ENCODE measurements at places on chromosomes 5 and 9. TPM values are rescaled to one million over a fixed set of nuclear protein-coding genes. Genes with fewer than 3 reads are reported as not detected.
A peak's percentile ranks its signal among the peaks of the same experiment; 100 is the strongest.

DNA sequence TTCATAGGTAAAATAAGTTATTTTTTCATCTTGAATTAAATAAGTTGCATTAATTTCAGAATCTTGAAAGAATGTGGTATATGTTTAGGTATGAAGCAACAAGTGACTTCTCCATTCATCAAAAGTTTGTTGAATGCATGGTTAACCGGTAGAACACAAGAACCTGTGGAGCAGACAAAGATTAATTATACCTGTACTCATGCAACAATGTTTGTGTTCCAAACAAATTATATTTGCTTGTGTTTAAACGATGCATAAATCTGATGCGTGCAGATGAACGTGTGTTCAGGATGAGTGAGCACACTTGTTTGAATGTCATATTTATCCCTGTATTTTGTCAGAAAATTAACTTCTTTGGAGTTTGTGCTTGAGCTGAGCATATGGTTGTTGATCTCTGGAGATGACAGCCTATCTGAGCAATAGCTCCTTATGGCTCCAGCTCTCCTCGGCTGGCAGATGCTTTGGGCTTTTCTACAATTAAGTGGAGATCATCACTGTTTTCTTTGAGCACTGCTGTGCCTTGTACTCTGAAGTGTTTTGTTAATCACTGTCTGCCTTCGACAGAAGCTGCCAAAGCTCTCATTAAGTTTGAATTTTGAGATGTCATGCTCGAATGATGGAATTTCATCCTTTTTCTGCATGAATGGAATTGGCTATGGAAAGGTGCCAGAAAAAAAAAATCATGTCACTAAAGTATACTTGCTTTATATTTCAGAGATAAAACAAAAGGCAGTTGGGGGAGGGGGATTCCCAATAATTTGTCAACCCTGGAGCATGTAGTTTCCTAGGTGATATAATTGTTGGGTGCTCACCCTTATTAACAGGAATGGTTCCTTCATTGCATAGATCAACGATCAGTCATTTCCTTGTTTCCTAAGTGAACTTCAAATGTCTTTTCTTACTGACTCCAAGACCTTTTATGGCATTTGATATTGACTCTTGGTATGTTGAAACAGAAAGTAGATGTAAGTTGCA lies 502.5 kb upstream of the ARRDC3 start:
- H3K27ac ChIP-seq = no peak overlapping the region
- no peak for DNase-seq
- no peak overlapping the region for H3K4me3 ChIP-seq
- H3K4me1 ChIP-seq = no peaks in the 10 kb centered on the region
- H3K36me3 ChIP-seq = no peaks in the 10 kb centered on the region

- no peak for DNase-seq
- no peak overlapping the region for H3K4me3 ChIP-seq
- H3K4me1 ChIP-seq = no peaks in the 10 kb centered on the region
- no peaks in the 10 kb centered on the region for H3K27me3 ChIP-seq
- H3K36me3 ChIP-seq = no peaks in the 10 kb centered on the region
Measured at GRCh38 chr9:87441251-87441650, 56.4 kb upstream of the DAPK1 start.

DNA sequence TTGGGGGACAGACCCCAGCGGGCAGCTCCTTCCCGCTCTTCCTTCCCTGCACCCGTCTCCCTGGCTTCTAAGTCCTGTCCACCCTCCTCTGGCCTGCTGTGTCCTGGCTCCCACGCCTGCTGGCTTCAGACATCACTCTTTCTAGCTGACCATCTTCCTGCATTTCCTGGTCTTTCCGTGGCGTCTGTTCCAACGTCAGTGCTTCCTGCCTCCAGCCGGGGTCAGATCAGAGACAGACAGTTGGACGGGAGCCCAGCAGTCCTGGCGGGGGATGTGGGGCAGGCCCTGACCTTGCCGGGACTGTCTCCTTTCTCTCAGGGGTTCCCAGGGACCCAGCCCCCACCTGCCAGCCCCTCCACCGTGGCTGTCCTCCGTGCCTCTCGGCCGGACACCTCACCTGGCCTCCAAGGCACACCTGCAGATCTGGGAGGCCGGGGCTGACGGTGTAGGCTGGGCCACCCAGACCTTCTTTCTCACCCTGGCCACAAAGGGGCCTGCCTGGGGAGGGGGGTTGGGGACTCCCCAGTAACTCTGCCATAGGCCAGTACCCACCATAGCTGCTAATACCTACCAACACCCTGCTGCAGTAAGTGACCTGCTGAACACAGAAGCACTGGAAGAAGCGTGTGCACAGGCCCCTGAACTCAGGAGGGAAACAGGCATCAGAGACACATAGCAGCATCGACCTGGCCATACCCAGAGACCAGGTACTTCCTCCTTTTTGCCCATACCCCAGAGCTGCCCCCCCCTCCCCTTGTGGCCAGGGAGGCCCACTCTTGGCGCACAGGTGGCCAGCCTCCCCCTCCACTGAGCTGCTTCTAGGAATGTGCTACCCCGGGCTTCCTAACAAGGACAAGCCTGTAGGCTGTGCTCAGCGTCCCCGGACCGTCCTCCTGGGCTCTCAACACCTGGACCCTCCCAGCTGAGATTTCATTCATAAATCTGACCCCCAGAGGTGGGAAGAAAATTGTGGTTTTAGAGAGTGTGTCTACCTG lies 5.1 kb downstream of the NRARP start:
- no peaks in the 10 kb centered on the region for H3K36me3 ChIP-seq
- no peak for DNase-seq
- H3K27ac ChIP-seq = peak overlapping the region; percentile 40
- peaks cover 66% of the 10 kb centered on the region for H3K27me3 ChIP-seq

DNA sequence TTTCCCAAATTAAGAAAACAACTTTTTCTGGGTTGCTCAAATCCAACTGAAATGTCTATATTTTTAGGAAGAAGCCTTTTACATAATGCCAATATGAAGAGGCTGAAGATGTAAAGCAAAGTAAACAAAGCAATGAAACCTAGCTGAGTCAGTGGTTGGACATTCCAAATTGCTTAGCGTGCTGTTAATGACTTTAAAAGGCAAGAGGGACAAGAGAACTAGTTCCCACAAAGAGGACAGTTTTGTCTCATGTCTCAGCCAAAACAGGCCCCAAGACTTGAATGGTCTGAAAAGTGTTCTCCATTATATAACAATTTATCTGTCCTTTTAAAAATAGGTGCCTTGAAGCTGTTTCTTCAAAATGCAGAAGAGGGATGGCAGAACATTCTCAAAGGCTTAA lies 407.0 kb downstream of the ENC1 start:
- H3K27ac ChIP-seq = no peak overlapping the region
- no peaks in the 10 kb centered on the region for H3K36me3 ChIP-seq
- no peak overlapping the region for H3K4me3 ChIP-seq
- no peaks in the 10 kb centered on the region for H3K27me3 ChIP-seq
- DNase-seq = no peak

DNA sequence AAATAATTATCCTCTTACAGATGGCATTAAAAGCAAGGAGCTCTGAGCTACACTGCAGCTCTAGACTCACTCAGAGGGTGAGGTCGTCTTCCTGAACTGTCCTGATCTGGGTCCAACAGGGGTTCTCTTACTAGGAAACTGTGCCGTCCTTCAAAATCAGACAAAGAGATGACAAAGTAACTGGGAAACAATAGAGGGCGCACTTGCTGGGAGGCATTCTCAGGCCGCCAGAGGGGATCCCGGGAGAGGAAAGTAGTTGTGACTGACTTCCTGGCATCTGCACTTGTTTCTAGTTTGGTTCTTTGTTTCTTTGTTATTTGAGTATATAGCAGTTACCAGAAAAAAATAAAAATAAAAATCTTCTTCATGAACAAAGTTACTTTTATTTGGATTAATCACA lies 142.9 kb upstream of the MSX2 start:
- no peaks in the 10 kb centered on the region for H3K36me3 ChIP-seq
- H3K27ac ChIP-seq = no peak overlapping the region
- H3K4me3 ChIP-seq = no peak overlapping the region
- H3K27me3 ChIP-seq = peaks cover 9% of the 10 kb centered on the region
- no peaks in the 10 kb centered on the region for H3K4me1 ChIP-seq

Gene TLR4
- 3.4 TPM for total RNA-seq

GRCh38 chr5:32047056-32047455 lies 127.1 kb downstream of the GOLPH3 start:
- no peak overlapping the region for H3K27ac ChIP-seq
- H3K4me1 ChIP-seq = peaks cover 7% of the 10 kb centered on the region
- no peak for DNase-seq
- H3K4me3 ChIP-seq = no peak overlapping the region

DNA sequence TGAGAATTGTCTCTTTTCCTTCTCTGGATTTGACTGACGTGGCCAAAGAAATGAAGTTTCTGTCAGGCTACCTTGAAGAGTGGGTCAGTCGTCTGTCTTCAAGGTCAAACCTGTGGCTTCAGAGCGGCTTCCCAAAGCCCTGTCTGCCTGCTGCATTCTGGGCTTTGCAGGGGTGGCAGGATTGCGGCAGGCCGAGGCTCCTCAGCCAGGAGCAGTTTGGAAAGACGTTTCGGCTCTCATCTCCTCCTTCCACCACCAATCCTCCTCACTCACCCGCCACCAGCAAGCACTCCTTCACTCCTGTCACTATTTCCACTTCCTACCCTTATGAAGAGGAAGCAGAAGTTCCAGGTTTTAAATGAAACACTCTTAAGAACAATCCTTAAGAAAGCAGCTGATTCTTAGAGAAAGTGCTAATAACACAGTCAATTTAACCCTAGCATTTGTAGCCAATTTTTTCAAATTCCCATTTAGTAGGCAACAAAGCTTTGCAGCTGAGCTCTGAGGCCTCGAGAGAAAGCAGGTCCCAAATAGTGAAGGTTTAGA lies 351.7 kb downstream of the ZNF608 start:
- H3K4me3 ChIP-seq = no peak overlapping the region
- DNase-seq = no peak
- H3K36me3 ChIP-seq = no peaks in the 10 kb centered on the region
- no peak overlapping the region for H3K27ac ChIP-seq
- H3K27me3 ChIP-seq = no peaks in the 10 kb centered on the region
- peaks cover 4% of the 10 kb centered on the region for H3K4me1 ChIP-seq

DNA sequence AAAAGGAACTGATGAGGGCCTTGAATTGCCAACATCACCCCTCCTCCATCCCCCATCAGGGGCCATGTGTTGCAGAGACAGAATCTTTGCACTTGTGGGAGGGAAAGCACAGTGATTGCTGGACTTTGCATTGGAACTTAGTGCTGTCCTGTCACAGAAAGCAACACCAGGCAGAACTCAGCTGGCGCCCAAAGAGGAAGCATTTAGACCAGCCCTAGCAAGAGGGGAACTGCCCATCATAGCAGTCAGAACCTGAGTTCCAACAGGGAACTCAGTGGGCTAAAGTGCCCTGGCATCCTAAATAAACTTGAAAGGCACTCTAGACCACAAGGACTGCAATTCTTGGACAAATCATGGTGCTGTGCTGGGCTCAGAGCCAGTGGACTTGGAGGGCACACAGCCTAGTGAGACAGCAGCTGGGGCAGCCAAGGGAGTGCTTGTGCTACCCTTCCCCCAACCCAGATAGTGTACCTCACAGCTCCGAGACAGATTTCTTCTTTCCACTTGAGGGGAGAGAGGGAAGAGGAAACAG lies 128.1 kb downstream of the ACTL7B start:
- no peak for DNase-seq
- no peaks in the 10 kb centered on the region for H3K36me3 ChIP-seq
- no peak overlapping the region for H3K4me3 ChIP-seq
- no peaks in the 10 kb centered on the region for H3K27me3 ChIP-seq

DNA sequence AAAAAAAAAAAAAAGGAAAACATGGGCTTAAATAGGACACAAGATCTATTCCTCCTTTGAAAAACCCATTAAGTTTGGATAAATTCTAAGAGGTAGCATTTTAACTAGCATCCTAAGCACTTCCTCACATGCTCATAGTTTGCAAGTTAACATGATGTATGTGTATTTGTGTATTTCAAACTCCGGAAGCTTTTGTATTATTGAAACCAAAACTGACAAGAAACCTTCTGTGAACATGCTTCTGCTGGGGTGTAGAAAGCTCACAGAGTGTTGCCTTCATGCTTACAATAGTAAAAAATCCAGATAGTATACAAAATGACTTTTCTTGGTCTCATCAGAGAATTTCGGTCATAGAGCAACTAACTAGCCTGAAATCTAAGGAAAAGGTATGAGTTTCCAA lies 103.8 kb downstream of the SH3GL2 start:
- no peaks in the 10 kb centered on the region for H3K36me3 ChIP-seq
- H3K4me3 ChIP-seq = no peak overlapping the region
- no peak overlapping the region for H3K27ac ChIP-seq
- no peak for DNase-seq
- H3K27me3 ChIP-seq = no peaks in the 10 kb centered on the region

DNA sequence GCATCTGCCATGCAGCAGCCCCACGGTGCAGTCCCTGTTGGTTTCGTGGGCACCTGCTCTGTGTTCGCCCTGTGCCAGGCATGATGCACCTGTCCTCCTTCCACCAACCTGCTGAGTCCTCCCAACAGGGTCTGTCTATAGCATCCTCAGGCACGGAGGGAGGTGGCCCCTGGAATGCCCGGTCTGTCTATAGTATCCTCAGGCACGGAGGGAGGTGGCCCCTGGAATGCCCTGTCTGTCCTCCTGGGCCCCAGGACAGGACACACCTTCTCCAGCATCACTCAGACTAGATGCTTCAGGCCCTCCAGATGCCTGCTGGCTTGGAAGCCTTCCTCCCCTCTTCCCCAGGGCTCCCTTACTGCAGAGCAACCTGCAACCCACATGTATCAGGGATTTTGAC lies 9.9 kb upstream of the PHYHD1 start:
- H3K4me1 ChIP-seq = peaks cover 65% of the 10 kb centered on the region
- H3K4me3 ChIP-seq = no peak overlapping the region

Gene RANBP17
- 3.0 TPM for total RNA-seq

Gene KIF3A
- 15.0 TPM for total RNA-seq

DNA sequence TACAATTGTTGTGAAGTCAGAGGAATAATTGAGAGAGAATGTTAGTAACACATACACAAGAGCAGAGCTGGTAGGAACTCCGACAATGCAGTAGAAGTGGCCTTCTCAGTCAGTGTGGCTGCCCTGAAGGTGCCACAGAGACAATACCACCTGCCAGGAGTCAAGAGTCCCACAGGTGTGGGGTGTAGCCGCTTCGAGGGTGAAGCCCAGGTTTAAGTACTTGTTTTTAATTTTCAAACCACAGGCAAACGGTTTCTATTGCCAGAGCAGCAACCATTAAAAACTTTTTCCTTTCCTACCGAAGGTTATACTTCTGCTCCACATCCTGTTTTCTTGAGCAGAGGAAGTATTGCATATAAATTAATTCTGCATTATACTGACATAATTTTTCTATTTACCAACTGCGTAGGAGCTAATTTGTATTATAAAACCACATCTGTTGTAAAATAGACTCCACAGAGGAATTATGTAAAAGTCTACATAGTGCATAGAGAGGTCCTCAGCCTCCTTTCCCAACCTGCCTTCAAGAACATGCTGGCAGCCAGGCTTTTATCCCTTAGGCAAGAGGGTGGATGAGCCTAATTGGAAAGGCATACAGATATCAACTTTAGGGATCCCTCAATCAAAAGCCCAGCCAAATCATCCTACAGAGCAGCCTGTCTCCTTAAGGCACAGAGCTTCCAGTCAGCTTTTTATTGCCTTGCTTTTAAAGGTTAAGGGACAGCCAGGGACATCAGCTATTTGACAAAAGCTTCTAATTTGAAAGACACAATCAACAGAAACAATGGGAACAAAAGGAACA lies 12.9 kb upstream of the ACTBL2 start:
- no peaks in the 10 kb centered on the region for H3K27me3 ChIP-seq
- H3K4me1 ChIP-seq = peaks cover 29% of the 10 kb centered on the region
- H3K36me3 ChIP-seq = no peaks in the 10 kb centered on the region
